NCI-H1417 (cell line): ENCODE measurements at places on chromosomes 2 and 18.

DNA sequence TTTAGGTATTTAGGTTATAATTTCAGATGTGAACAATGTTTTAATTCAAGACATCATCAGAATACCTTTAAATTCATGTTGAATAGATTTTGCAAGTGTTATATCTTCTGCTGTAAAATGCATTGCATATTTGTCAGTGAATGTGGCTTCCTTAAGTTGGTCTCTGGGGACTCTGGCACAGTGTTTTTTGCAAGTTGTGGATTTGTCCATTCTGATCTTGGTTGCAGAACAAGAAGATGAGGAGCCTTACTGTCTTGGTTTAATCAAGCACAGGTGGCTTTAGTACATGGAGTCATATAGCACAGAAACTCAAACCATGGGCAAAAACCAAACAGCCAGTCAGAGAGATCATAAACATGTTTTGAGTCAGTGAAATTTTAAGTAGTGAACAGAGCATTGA lies 135.7 kb downstream of the ARHGAP28 start:
- DNase-seq = no peak

DNA sequence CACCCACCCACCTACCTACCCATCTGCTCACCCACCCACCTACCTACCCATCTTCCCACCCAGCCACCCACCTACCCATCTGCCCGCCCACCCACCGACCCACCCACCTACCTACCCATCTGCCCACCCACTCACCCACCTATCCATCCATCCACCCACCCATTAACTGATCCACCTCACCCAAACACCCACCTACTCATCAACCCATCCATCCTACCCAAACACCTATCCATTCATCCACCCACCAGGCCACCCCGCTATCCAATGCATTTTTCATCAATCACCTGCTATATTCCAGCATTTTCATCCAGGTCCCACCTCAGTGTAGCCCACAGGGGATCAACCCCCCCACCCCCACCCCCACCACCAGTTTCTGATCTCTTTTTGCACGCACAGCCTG lies 121.8 kb downstream of the GLI2 start:
- no peak for DNase-seq

- DNase-seq = no peak
Measured at GRCh38 chr2:223404616-223405015, 197.5 kb downstream of the SCG2 start.

GRCh38 chr2:54233832-54234649 lies 22.0 kb downstream of the TSPYL6 start:
- DNase-seq = no peak

DNA sequence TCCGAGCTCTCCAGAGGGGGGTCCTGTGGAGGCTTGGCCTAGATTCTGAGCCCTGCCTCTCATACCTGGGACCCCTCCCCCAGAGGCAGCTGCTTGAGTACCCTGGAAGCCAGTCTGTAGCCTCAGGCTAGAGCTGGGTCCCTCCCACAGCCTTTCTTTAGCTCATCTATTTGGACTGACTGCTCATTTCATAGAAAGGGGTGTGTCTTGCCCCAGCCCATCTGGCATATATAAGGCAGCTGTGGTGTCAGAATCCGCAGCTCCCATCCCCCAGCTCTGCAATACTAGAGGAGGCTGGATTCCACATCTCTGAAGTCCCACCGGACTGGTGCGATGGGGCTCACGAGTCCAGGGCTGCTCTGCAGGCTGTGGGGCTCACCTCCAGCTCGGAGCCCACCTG lies 26.1 kb downstream of the MPHOSPH10 start:
- DNase-seq = no peak

GRCh38 chr2:121627525-121628050 lies 21.7 kb downstream of the CLASP1 start:
- DNase-seq = no peak

DNA sequence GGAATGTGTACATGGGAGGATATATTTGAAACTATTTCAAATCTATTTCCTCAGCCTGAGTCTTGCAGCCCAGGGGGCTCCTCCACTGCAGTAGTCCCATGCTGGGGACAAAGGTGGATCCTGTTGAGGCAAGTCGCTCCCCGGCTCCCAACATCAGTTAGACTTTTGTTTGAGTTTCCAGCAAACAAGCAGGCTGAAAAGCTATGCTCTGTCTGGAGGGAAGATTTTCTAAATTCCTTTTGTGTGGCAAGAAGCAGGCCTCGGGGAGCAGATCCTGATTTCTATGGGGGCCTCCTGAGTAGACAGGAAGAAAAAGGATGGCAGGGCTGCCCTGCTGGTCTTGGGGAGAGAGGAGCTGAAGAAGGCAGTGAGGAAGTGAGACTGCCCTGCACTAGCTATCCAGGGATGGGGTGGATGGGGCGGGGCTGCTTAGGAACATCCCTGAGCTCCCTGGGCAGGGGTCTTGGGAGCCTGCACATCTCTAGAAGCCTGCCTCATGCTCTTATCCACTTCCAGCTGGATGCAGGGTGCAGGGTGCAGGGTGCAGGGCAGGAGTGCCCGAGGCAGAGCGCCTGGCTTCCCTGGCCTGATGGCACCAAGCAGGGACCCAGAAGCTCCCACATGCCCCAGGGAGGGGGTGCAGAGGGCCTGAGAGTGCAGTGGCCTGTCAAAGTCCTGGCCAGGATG lies 6.0 kb upstream of the CIB4 start:
- DNase-seq = no peak

DNA sequence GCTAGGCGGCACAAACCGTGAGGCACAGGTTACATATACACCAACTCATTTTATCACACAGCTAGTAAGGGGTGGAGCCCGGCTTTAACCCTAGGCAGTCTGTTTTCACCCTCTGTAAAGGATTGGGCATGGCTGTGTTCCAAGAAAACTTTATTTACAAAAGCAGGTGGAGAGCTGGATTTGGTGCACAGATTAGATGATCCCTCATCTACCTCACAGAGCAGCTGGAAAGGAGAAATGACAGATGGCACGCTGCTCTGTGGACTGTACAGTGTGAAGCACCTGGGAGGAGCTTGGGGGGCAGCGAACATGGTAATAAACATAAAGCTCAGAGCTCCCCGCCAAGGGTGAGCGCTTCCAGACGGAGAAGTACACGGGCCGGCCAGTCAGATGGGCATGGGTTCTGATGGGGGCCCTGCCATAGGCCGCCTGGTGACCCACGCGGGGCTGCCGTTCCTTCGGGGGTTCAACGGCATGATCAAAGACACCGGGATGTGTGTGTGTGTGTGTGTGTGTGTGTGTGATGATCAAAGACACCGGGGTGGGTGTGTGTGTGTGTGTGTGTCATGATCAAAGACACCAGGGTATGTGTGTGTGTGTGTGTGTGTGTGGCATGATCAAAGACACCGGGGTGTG lies 862 bp upstream of the TMEM177 start:
- peak; percentile 68 for DNase-seq

- peak; percentile 9 for DNase-seq
Measured at GRCh38 chr2:193584522-193584938, 1389.8 kb upstream of the TMEFF2 start.

DNA sequence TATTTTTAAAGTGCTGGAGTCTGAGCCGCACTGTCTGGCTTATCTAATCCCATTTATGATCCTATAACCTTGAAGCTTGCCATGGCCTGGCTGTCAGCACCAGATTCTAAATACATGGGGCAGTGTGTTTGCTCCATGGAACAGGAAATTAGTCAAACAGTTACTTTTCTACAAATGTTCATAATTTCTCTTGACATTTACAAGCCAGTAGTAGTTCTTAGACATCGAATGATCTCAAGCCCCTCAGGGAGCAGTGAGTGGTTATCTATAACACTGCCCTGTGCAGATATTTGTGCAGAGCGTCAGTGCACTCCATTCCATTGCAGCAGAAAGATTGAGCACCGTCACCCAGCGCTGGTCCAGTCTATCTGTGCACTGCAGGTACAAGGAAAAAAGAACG lies 205.2 kb downstream of the AGPS start:
- no peak for DNase-seq

DNA sequence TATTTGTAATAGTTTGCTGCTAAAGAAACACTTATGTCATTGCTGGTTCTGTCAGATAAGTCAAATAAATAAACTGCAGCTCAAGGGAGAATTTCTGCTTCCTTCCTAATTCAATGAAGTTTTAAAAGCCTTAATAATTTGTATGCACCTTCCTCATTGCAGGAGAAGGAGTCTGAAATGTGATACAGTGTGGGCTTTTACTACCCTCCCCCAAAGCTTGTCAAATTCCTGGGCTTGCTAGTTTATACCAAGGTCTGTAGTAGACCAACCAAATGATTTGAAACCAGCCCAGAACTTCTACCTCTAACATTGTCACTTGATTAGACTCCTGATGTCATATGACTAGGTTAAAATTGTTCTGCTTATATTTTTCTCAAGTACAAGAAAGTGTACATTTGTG lies 131.8 kb downstream of the DTNA start:
- no peak for DNase-seq

GRCh38 chr2:129193961-129194360 lies 785.5 kb upstream of the RAB6C start:
- no peak for DNase-seq

- DNase-seq = no peak
Measured at GRCh38 chr2:98576666-98577312, 31.5 kb downstream of the COA5 start.

- DNase-seq = no peak
Measured at GRCh38 chr2:19000776-19001175, 357.6 kb downstream of the OSR1 start.

GRCh38 chr2:170567429-170567828 lies 147.7 kb upstream of the SP5 start:
- no peak for DNase-seq

DNA sequence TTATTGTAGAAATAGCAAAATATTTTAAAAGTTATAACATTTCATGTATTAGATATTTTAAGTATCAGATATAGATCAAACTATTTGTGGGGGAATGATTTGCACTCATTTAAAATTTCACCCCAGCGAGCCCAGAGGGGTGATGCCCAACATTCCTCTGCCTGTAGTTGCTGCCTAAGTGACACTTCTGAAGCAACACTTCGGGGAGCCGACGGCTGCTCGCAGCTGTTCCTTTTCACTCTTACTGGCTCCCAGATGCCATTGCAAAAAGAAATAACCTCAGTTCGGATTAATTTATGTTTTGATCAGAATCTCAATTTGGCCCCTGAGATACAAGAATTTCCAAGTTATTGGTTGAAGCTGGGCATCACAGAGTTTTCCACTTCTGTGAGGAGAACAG lies 603.8 kb downstream of the PLCL1 start:
- no peak for DNase-seq

DNA sequence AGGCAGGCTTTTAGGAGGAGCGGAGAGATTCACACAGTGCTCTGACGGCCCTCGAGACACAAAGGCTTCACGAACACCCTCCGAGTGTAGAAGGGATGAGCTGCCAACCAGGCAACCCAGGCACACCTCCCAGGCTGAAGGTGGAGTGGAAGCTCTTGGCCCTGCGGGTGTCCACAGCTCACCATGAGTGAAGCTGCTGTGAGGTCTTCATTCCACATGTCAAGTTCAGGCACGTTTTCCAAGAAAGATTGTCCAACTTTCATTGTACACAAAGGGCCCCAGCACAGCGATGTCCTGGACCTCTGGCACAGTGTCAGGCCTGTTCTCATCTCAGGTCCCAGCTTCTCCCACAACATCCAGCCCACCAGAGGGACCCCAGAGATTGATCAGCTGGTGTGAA lies 13.4 kb downstream of the PARD6G start:
- DNase-seq = no peak

DNA sequence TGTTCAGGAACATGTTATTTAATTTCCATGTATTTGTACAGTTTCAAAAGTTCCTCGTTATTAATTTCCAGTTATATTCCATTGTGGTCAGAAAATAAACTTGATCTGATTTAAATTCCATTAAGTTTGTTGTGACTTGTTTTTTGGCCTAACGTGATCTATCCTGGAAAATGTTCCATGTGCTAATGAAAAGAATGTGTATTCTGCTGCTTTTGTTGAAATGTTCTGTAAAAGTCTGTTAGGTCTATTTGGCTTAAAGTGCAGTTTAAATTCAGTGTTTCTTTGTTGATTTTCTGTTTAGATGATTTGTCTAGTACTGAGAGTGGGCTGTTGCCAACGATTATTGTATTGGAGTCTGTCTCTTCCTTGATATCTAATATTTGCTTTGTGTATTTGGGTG lies 148.0 kb downstream of the UBR3 start:
- DNase-seq = no peak

- no peak for DNase-seq
Measured at GRCh38 chr2:224934526-224935188, 107.6 kb downstream of the DOCK10 start.

DNA sequence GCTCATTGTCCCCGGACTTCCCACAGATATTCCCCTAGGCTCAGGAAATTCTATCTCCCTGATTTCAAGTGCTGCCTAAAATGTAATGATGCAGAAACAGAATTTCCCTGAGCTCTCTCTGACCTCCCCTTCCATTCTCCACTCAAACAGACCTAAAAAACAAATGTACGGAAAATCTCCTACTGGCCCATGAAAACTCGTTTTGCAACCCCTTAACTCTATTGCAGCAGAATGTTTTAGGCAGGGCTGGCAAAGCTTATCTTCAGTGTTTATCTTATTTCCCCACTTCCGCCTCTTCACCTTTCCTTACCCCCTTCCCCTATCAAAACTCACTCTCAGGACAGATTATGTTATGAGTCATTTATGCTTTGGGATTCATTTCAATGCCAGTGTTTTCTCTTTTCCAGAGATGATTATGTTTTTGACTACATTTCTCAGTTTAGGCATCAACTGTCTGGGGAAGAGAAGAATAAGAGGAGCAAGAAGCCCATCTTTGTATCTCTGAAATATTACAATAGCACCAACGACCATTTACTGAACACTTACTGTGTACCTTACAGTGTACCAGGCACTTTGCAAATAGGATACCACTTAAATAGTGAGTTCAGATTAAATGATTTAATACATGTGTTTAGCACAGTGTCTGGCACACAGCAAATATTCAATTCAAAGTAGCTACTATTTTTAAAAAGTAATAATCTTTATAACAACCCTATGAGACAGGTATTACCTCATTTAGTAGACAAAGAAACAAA lies 53.9 kb upstream of the STPG4 start:
- no peak for DNase-seq

DNA sequence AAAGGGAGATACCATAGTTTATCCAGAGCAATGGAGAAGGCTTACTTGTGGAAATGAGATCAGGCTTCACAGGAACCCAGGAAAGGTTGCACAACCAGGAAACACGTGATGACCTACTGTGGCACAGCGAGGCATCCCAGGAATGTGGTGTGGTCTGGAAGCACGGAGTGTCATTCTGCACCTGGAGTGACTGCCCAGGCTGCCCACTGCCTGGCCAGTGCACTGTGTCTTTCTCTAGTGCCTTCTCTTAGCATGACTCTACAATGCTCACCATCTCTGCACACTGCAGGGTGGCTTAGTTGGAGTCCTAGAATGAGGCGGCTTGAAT lies 48.9 kb downstream of the CHST9 start:
- DNase-seq = no peak

GRCh38 chr18:44732599-44732998 lies 51.9 kb downstream of the SETBP1 start:
- DNase-seq = peak; percentile 7

GRCh38 chr2:174784909-174785308 lies 20.6 kb upstream of the CHRNA1 start:
- no peak for DNase-seq
